ENCODE measurements at places on chromosomes 6 and 20.

DNA sequence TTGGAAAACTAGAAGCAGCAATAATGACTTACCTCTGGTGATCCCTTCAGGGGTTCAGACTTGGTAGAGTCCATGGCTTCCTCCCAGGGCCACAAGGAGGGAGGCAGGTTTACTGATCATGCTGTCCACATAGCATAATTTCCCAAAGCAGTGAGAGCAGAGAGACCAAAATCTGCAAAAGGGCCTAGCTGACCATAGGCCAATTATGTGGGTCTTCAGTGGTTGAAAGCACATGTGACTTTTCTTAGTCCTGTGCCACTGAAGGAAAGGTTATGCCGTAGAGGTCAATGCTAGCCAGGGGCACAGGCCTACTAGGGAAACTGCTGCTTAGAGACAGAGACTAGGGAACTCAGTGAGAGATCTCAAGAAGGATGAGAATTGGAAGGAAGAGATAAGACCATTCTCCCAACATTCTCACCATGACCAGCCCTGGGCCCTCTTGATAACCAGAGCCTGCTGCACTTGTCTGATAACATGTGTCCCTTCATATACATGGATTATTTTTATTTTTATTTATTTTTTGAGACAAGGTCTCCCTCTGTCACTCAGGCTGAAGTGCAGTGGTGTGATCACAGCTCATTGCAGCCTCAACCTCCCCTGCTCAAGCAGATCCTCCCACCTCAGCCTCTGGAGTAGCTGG, 2.0 kb upstream of the GTPBP2 start:
- no peak for DNase-seq

DNA sequence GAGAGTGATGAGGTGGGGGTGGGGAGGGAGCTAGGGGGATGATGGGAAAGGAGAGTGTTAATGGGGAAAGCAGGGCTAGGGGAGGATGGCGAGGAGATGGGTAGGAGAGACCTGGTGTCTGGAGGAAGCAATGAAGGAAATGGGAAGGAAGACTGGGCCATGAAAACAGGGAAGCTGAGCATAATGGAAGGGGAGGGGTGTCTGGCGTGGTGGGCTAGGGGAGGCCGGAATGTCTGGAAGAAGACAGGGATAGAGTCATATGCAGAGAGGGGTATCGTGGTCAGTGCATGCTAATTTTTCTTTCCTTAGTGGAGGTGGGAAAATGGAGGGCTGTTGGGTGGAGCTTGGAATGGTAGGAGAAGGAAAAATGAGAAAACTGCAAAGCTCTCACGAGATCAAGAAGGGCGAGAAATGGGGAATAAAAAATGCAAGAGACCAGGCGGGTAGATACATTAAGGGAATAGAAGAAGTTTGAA, 423 bp downstream of the KLHDC3 start:
- DNase-seq: peak; percentile 2

- DNase-seq: no peak
These were observed 16.4 kb downstream of the SYNJ2 start for GRCh38 chr6:157997893-157998608.

GRCh38 chr20:38692436-38693411, 31.6 kb upstream of the SLC32A1 start:
- DNase-seq: no peak

DNA sequence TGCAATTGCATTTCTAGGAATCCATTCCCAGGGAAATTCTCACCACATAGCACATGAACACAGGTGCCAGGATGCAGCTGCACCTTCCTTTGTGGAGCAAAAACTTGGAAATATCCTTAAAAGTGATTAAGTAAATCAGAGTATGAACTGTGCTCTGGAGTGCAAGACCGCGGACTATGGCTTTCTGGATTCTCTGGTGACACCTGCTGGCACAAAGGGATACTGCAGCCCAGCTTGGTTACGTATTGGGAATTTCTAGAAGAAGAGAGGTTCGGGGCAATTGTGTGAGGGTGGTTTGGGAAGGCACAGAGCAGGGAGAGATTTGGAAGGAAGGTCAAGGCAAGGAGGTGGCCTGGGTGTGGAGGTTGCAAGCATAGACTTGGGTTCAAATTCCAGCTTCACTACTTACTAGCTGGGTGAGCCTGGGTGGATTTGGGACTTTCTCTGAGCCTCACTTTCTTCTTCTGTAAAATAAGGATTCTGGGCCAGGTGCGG, 15.9 kb upstream of the PEDS1 start:
- peak; percentile 42 for DNase-seq

DNA sequence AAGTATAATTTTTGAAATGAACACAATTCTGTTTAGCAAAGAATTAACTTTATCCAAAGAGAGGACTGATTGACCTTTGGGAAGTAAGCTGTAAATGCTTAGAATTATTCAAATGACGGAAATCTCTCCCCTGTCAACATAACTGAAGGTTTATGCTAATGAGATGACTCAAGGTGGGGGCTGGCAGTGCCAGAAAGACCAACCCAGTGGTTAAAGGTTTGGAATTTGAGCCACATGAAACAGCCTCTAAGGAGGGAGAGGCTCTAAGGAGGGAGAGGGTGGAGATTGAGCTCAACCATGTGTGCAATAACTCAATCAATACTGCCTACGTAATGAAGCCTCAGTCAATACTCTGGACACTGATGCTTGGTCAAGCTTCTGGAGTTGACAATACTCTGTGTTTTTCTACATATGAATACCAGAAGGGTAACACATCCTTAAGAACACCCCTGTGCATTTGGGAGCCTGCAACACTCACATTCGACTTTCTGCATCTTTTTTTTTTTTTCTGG, 123.4 kb upstream of the TENT5A start:
- no peak for DNase-seq

GRCh38 chr6:28488916-28489365, 26.7 kb downstream of the GPX6 start:
- DNase-seq: peak; percentile 68

DNA sequence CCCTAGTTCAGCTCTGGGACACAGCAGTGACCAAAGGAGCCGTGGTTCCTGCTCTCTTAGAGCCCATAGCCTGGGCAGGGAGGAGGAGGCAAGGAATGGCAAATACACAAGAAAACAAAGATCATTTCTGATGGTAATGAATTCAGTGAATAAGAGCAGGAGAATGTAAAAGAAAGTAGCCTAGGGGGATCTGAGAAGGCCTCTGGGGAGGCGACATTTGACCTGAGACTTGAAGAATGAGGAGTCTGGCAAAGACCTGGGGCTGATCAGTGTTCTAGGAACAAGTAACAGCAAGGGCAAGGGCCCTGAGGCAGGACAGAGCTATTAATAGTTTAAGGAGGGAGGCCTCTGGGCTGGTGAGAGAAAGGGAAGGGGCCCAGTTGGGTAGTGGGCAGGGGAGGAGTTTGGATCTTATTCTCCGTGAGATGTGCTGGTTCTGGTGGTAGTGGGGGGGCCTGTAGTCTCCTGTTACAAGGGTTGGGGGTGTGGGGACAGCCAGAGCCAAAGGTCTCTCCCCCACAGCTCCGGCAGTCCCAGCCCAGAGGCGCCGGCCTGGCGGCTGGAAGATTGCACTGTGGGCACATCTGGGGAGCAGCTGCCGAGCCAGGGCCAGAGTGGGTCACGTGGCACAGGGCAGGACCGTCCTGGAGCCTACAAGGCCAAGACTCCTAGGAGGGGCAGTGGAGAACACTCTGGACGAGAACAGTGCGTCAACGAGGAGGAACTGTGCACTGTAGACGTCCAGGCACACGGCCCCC, 9.3 kb upstream of the ID1 start:
- no peak for DNase-seq

GRCh38 chr6:44727651-44728630, 340.4 kb downstream of the CDC5L start:
- no peak for DNase-seq

GRCh38 chr6:21426841-21427490, 166.6 kb upstream of the SOX4 start:
- DNase-seq: no peak

- peak; percentile 6 for DNase-seq
These were observed 197.2 kb upstream of the THEMIS start for GRCh38 chr6:128098000-128098581.

- DNase-seq: no peak
These were observed 48.2 kb downstream of the STX7 start for GRCh38 chr6:132464538-132465256.

DNA sequence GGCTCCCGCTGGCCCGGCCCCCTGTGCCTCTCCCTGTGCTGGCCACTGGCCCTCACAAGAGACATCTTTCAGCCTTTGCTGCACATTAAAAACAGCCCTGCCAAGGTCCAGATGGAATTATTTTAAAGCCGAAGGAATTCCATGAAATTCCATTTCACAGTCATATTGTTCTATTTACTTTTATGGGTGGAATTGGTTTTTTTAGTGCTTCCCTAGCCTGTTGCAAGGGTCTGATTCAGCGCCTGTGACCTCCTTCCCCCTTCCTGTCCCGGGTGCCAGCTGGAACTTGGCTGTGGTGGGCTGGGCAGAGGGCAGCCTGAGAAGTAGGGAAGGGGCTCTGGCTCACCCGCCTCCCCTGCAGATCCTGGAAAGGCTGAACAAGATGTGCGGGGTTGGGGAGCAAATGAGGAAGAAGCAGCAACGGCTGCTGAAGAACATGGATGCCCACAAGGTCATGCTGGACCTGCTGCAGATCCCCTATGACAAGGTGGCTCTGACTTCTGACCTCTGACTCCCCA, 34.3 kb downstream of the UQCC2 start:
- no peak for DNase-seq

DNA sequence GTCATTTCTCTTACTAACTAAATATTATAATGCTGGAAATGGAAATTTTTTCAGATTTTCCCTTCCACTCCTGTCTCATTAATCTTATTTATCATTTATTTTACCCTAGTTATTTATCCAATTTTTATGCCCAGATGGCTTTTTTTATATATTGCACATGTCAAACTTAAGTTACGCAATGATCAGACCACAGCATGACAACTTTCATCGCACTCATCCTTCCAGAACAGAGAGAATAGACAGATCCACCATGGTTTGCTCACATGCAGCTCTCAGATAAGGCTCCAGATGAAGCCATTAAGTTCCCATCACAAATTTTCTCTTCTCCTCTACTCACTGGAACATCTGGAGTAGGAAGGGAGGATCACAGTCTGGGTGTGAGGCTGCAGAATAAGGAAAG, 48.7 kb downstream of the MAP7 start:
- DNase-seq: no peak

GRCh38 chr20:41064377-41064776, 35.8 kb downstream of the TOP1 start:
- no peak for DNase-seq

GRCh38 chr6:79134699-79135474, 56.8 kb upstream of the PHIP start:
- DNase-seq: no peak

DNA sequence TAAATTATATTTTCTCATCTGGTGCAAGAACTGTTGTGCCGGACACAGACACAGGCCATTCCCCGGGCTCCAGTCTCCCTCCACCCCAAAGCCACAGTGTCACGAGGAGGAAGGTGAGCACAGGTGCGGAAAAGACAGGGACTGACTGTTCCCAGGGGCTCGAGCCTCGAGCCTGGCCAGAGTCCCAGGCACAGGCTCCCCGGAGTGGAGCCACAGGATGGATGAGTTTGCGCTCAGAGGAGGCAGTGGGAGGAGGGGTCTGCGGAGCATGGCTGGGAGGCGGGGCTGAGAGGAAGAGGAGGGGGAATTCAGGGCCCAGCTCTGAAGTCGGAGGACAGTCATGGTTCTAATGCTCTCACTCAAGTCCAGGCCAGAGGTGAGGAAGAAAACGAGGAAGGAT, 284.8 kb downstream of the SMOC2 start:
- no peak for DNase-seq

DNA sequence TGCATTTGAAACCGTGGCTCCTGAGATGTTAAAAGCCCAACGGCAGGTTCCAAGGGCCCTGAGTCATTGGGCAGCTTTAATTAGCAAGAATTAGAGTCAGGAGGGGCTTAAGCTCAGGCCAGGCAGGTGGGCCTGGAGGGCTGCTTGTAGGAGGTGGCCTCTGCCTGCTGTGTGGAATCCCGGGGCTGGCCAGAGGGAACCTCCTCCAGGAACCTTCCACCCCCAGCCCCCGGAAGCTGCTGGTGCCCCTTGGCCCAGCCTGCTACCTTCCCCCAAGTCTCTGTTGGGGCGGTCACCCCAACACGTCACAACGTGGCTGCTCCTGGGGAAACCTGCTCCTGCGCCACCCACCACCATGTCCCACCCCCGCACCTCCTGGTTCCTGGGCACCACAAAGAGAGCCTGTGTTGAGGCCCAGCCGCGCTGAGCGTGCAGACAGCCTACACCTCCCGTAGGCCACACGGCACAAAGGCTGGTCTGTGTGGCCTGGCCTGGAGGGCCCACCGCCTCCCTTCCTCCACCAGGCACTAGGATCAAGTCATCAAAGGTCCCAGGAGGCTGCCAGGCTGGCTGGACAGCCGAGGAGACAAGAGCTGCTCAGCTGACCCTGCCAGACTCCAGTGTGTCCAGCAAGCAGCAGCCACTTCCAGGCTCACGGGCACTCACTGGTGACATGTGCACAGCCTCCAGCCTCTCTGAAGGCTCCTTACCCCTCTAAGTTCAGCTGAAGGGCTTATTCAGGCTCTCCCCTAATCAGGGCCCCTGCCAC, 86.3 kb downstream of the SNX5 start:
- DNase-seq: no peak

GRCh38 chr20:24017458-24017755, 28.8 kb upstream of the GGTLC1 start:
- no peak for DNase-seq

GRCh38 chr6:130457605-130458004, 91.8 kb downstream of the TMEM200A start:
- no peak for DNase-seq

GRCh38 chr6:168145747-168146596, 67.0 kb upstream of the FRMD1 start:
- no peak for DNase-seq

- DNase-seq: no peak
These were observed 51.3 kb downstream of the AKAP12 start for GRCh38 chr6:151290877-151291721.

- DNase-seq: no peak
These were observed 6.5 kb upstream of the PREX1 start for GRCh38 chr20:48834278-48834677.

DNA sequence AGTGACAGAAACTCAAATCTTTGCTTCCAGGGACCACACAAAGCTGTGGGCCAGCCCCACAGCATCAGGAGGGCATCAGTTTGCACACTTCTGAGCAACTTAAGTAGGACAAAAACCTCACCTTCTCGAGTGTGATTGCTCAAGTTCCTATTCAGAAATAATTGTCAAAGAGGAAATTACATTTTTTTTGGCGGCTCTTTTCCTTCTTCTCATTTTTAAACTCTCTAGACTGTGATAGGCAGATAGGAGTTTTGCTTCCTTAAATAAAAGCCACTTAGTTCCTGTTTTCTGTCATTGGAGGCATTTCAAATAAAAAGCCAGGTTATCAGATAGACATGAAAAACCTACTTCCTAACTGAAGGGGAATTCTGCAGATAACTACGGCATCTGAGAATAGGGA, 11.2 kb upstream of the TAGAP start:
- DNase-seq: no peak

All from NCI-H1694 treated with DMSO at 0.1 percent for 48 hours (cell line).